ENCODE measurements at places on chromosomes 3 and 15. TPM values are rescaled to one million over a fixed set of nuclear protein-coding genes. Genes with fewer than 3 reads are reported as not detected.

The PTH1R gene
- 3.0 TPM for total RNA-seq

The CDHR4 gene
- total RNA-seq = 0.13 TPM

The TRH gene
- 0.13 TPM for total RNA-seq

The TMEM207 gene
- total RNA-seq = not detected

The AADACL2 gene
- not detected for total RNA-seq

All from articular chondrocyte of knee joint (primary cell).